ENCODE measurements at places on chromosomes 4 and X. TPM values are rescaled to one million over a fixed set of nuclear protein-coding genes. Genes with fewer than 3 reads are reported as not detected.

DNA sequence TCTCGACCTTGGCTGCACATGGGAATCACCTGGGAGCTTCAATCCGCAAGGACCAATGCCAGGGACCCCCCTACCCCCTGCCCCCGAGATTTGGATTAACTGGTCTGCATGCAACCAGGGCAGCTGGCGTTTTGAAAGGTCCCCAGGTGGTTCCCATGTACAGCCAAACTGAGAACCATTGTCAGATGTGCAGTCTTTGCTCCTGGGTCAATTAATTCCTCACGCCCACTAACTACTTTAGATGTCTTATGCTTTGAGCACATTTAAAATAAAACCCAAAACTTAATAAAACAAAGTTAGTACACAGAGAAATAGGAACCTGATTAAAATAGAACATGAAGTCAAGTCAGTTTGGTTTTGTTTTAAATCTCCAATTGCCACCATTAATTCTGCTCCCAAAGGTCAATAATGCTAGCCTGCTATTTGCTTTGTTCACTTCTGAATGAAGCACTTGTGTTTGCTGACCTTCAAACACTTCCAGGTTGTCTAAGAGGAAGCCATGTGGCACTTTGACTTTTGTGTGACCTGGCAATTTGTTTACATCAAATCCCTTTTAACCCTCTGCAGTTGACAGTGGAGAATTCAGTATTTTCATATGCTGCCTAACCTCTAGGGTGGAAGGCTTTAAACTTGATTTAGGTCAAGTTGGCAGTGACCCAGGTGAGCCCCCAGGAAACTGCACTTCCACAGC lies 27.2 kb upstream of the TMSB4X start:
- no peaks in the 10 kb centered on the region for H3K4me1 ChIP-seq
- H3K4me3 ChIP-seq = no peak overlapping the region
- no peak for DNase-seq
- peak overlapping the region; percentile 73 for H3K27ac ChIP-seq
- H3K27me3 ChIP-seq = no peaks in the 10 kb centered on the region
- H3K36me3 ChIP-seq = no peaks in the 10 kb centered on the region

DNA sequence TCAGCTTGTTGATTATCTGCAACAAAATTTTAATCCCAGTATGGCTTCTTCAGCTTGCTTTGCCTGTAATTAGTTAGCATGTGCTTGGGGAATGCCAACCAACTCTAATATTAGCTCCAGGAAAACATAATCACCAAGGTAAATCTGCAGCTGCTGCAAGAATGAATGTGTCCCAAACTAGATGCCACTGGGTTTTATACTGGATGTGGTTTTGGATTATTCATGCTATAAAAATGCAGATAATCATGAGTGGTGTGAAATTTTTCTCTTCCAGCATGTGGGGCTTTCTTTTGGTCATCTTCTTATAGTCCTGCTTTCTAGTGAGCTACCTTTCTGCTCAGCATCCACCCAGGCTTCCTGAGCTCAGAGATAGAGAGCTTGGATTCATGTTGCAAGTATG lies 295.9 kb upstream of the CASK start:
- H3K36me3 ChIP-seq = no peaks in the 10 kb centered on the region
- no peak for DNase-seq
- H3K4me3 ChIP-seq = no peak overlapping the region
- H3K27me3 ChIP-seq = no peaks in the 10 kb centered on the region

DNA sequence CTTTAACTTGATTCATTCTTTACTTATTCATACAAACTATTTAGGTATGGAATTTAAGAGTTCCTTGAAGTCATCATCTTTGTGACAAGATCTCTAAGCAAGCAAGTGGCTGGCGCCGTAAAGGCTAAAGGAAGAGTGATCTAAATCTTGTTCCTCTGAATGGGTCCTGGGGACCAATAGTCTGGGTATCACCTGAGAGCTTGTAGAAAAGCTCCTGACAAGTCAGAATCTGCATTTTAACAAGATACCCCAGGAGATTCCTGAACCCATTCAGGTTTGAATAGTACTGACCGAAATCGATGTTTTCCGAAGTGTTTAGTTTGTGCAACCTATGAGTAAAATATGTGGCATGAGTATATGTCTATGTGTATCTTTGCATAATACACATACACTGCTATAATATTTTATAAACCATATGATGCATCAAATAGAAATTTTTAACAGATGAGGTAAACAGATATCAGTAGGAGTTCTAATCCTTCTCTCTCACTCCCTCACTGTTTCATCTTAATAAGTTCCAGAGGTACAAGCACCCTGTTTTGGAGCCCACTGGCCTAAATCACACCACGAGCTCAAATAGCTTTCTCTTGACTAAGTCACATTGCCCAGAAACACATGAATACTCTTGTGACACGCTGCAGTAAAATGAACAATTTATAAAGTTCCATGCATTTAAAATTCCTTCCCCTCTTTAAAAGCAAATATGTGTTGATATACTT lies 170.0 kb downstream of the RELL1 start:
- H3K4me3 ChIP-seq = no peak overlapping the region
- H3K4me1 ChIP-seq = no peaks in the 10 kb centered on the region
- DNase-seq = no peak
- H3K36me3 ChIP-seq = no peaks in the 10 kb centered on the region
- peak overlapping the region; percentile 57 for H3K27ac ChIP-seq

- H3K4me1 ChIP-seq = no peaks in the 10 kb centered on the region
- no peak overlapping the region for H3K4me3 ChIP-seq
- H3K27ac ChIP-seq = no peak overlapping the region
- no peak for DNase-seq
These were observed 23.5 kb downstream of the NFKB1 start for GRCh38 chr4:102524691-102525090.

- H3K4me1 ChIP-seq = no peaks in the 10 kb centered on the region
- no peaks in the 10 kb centered on the region for H3K36me3 ChIP-seq
- no peaks in the 10 kb centered on the region for H3K27me3 ChIP-seq
- no peak overlapping the region for H3K27ac ChIP-seq
- no peak for DNase-seq
These were observed 144.0 kb downstream of the FNIP2 start for GRCh38 chr4:158912806-158913205.

GRCh38 chr4:75545526-75545925 lies 10.3 kb upstream of the ODAPH start:
- no peaks in the 10 kb centered on the region for H3K27me3 ChIP-seq
- no peak overlapping the region for H3K27ac ChIP-seq
- DNase-seq = no peak
- no peaks in the 10 kb centered on the region for H3K36me3 ChIP-seq

The CENPVL2 gene
- not detected for total RNA-seq

GRCh38 chr4:177667687-177668086 lies 225.4 kb upstream of the AGA start:
- H3K4me1 ChIP-seq = no peaks in the 10 kb centered on the region
- DNase-seq = no peak
- H3K4me3 ChIP-seq = no peak overlapping the region
- H3K36me3 ChIP-seq = no peaks in the 10 kb centered on the region

The MAGEA4 gene
- not detected for total RNA-seq

GRCh38 chr4:8269535-8270417 lies at the start of gene HTRA3:
TSS of gene HTRA3 (plus strand) at chr4:8269754. CDS start at chr4:8269969, 215 bp downstream.
- H3K27ac ChIP-seq = peak within 1 kb of the TSS; percentile 73
- no peaks in the 10 kb centered on the region for H3K27me3 ChIP-seq
- no peaks in the 10 kb centered on the region for H3K36me3 ChIP-seq
- H3K4me3 ChIP-seq = peak within 1 kb of the TSS; percentile 23
- DNase-seq = peak; percentile 79
- peaks cover 12% of the 10 kb centered on the region for H3K4me1 ChIP-seq

GRCh38 chrX:136954930-136955329 lies 74.4 kb upstream of the RBMX start:
- no peaks in the 10 kb centered on the region for H3K36me3 ChIP-seq
- DNase-seq = no peak
- no peak overlapping the region for H3K4me3 ChIP-seq
- H3K27ac ChIP-seq = no peak overlapping the region

DNA sequence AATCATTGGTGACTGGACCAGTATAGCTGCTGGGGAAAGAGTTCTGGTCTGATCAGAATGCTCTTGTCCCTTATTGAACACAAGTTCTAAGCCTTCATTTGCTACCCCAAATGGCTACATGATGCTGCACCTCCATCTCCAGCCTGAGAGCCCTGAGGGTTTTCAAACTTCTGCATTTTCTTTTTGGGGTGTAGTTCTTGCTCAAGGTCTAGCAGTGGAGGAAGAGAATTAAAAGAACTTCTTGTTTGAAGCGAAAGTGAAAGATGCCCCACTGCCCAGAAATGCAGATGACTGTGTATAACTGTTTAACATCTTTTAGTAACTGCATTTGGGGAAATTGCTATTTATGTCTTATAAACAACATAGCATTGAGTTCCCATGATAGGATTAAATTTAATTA lies 38.5 kb downstream of the LAMTOR3 start:
- no peaks in the 10 kb centered on the region for H3K27me3 ChIP-seq
- no peak overlapping the region for H3K4me3 ChIP-seq
- H3K4me1 ChIP-seq = no peaks in the 10 kb centered on the region

DNA sequence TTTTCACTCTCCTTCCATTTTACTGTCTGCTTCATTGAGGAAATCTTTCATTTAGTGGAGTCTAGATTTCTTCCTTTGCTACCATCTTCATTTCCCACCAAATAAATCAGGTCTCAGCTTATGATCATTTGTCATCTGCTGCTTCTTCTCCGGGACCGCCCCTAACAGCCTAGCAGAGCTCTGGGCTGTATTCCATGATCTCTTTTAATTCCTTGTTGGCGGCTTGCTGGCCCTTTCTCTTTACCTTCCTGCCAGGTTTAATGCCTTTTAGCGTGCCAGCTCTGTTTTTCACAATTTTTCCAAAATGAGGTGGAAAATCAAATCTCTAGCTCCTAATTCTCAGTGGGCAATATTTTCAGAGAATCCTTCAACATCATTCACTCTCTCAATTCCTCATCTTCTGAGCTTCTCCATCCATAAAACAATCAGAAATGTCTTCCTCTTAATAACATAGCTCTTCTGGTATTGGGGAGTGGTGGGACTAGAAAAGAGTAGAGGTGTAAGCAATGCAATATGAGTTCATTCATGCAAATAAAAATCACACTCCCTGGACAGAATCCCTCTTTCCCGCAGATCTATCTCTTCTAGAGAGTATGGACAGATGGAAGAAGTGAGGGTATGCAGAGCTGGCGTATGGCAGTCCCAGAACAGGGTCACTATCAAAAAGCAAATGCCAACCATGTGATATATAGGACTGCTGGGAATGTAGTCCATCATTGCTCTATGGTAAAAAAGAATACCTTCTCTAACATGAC lies 491.3 kb downstream of the KCNIP4 start:
- no peak for DNase-seq
- no peaks in the 10 kb centered on the region for H3K27me3 ChIP-seq
- H3K36me3 ChIP-seq = no peaks in the 10 kb centered on the region
- H3K27ac ChIP-seq = no peak overlapping the region
- no peaks in the 10 kb centered on the region for H3K4me1 ChIP-seq
- H3K4me3 ChIP-seq = no peak overlapping the region

DNA sequence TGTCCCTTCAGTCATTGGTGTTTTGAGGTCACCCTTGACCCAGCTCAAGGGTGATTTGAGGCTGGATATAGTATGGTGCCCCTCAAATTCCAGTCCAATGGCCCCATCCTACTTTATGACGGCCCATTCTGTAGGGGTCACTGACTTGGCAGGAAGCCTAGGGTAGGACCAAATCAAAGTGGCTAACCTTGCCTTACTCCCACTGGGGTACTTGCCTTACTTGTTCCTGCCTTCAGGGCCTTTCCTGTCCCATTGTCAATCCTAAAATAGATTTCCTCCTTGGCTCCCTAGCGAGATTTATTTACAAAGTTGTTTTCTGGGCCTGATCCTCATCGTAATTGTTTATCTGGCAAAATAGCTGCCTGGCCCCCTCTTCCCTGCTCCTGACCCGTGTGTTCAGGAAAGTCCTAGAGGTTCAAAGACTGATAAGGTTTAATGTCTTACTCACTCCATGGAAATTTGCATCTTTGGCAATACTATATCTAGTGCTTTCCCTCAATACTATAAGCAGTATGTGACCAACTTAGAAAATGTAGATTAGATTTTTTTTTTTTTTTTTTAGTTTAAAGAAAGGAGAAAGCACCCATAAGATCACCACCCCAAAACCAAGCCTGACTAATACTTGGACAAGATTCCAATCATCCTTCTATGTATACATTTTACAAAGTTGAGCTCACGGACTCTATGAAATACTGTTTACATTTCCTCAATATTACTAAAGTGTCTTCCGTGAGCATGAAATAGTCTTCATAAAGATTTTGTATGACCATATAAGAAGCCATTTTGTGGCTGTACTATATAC lies 44.8 kb downstream of the MSN start:
- H3K36me3 ChIP-seq = no peaks in the 10 kb centered on the region
- no peak overlapping the region for H3K4me3 ChIP-seq
- no peaks in the 10 kb centered on the region for H3K27me3 ChIP-seq
- no peak for DNase-seq
- H3K4me1 ChIP-seq = no peaks in the 10 kb centered on the region

- H3K4me3 ChIP-seq = no peak overlapping the region
- DNase-seq = no peak
- no peaks in the 10 kb centered on the region for H3K27me3 ChIP-seq
- H3K27ac ChIP-seq = no peak overlapping the region
- no peaks in the 10 kb centered on the region for H3K4me1 ChIP-seq
- no peaks in the 10 kb centered on the region for H3K36me3 ChIP-seq
These were observed 148.9 kb downstream of the AFF2 start for GRCh38 chrX:148649145-148649795.

The ARX gene
- not detected for total RNA-seq

The CXXC4 gene
- total RNA-seq = 3.8 TPM

The PPP2R2C gene
- 2.9 TPM for total RNA-seq

GRCh38 chr4:169756971-169757574 lies 671 bp downstream of the HPF1 start:
- DNase-seq = no peak
- H3K27ac ChIP-seq = peak overlapping the region; percentile 65
- no peaks in the 10 kb centered on the region for H3K27me3 ChIP-seq

DNA sequence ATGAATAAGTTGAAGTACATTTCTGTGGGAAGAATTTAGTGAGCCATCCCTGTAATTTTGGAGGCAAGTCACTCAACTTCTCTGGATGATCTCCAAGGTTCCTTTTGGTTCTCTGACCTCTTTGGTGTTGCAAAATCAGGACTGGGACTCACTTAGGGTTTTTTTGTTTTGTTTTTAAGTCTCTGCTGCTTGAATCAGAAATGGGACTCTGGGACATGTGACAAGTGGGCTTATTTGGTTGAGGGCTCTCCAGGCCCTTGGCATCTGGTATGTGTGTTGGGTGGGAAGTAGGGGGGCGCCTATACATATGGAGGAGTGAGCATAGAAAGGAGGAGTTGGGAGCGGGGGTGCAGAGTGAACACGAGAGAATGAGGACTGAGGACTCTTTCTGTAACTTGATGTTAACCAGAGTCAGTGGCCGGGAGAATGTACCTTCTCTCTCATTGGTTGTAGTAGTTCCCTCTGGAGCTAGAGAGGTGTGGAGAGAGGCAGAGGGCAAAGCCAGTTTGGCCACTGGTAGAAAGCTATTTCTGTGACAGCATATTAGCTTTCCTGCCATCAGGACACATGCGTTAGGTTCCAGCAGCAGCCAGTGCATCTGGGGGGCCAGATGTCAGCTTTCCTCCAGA lies 1.9 kb downstream of the ARHGAP10 start:
- no peaks in the 10 kb centered on the region for H3K4me1 ChIP-seq
- H3K27me3 ChIP-seq = no peaks in the 10 kb centered on the region
- peak overlapping the region; percentile 84 for H3K27ac ChIP-seq
- no peaks in the 10 kb centered on the region for H3K36me3 ChIP-seq

GRCh38 chr4:76640353-76640910 lies 205.4 kb downstream of the SHROOM3 start:
- no peak for DNase-seq
- H3K36me3 ChIP-seq = no peaks in the 10 kb centered on the region
- H3K27ac ChIP-seq = no peak overlapping the region
- H3K4me3 ChIP-seq = no peak overlapping the region

Measured in uterus (tissue), 4 donors.